ENCODE measurements at places on chromosomes 3 and 15. TPM values are rescaled to one million over a fixed set of nuclear protein-coding genes. Genes with fewer than 3 reads are reported as not detected.
A peak's percentile ranks its signal among the peaks of the same experiment; 100 is the strongest.

Gene ACOX2
- total RNA-seq = 4.2 TPM

Gene RLBP1
- not detected for total RNA-seq

Gene ETV5
- total RNA-seq = 53.0 TPM

Gene SHC4
- 0.24 TPM for total RNA-seq

Gene CCDC13
- total RNA-seq = 0.74 TPM

GRCh38 chr15:35986191-35986721, 440.3 kb upstream of the DPH6 start:
- peak; percentile 9 for DNase-seq

- DNase-seq = peak; percentile 21
Measured at GRCh38 chr3:160703974-160704373, 27.0 kb downstream of the ARL14 start.

GRCh38 chr3:53242155-53242554, 13.7 kb downstream of the TKT start:
- DNase-seq = no peak

DNA sequence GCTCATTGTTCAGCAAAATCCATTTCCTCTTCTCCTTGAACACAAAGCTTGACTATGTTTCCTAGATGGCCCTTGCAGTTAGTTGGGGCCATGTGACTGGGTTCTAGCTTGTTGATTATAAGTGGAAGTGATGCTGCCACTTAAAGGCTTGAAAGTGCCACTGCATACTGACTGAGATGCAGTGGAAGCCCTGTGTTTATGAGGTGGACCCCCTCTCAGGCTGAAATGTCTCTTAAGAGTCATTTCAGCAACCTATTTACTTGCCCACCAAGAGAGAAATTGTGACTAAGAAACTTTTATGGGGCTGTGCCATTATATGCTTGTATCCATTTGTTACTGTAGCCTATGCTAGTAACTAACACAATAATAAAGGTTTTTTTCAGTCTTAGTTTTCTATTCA, 8.4 kb upstream of the ANP32A start:
- no peak for DNase-seq

DNA sequence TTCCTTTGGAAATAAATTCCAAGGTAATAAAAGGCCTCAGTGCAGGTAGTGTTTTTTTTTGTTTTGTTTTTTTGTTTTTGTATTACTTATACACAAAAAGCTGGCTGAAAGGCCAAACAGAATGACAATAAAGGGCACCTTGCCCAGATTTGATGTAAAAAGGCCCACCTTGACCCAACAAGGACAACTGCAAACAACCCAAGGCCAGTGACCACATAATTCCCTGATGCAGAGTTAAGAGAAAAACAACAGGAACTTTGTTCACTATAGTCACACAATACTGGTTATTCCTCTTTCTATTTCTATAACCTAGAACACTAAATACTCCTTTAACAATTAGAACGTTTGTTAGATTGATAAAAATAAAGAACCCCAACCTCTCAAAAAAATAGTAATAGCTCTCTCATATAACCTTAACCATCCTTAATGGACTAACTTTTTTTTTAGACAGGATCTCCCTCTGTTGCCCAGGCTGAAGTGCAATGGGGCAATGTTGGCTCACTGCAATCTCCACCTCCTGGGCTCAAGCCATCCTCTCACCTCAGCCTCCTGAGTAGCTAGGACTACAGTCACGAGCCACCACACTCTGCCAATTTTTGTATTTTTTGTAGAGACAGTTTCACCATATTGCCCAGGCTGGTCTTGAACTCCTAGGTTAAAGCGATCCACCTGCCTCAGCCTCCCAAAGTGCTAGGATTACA, 113.3 kb downstream of the MAGI1 start:
- DNase-seq = no peak

DNA sequence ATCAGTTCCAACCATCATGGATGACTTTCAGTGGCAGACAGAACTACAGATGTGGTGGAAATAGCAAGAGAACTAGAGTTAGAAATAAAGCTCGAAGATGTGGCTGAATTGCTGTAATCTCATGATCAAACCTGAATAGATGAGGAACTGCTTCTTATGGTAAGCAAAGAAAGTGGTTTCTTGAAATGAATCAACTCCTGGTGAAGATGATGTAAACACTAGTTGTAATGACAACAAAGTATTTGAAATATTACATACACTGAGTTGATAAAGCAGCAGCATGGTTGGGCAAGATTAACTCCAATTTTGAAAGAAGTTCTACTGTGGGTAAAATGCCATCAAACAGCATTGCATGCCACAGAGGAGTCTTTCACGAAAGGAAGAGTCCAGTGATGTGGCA, 131.7 kb upstream of the FAM3D start:
- DNase-seq = no peak
